ENCODE measurements at places on chromosomes 3 and 15.

- no peak for DNase-seq
Observed at GRCh38 chr3:132038198-132038825, 3.5 kb upstream of the CPNE4 start.

DNA sequence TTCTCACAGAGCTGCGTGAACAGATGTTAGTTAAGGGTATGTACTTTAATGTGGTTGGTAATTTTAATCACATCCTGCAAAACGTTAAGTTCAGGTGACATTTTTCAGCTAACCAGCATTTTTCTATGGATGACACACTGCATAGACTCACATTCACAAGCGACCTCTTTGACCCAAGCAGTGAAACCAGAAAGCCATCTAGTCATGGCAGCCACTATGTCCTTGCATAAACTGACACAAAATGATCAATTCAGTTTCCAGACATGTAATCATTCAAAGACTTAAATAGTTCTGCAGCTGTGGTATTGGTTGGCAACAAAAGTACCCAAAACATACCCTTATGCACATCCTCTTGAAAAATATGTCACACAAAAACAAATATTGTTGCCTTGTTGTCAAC lies 7.4 kb upstream of the CAPN7 start:
- DNase-seq, result no peak

DNA sequence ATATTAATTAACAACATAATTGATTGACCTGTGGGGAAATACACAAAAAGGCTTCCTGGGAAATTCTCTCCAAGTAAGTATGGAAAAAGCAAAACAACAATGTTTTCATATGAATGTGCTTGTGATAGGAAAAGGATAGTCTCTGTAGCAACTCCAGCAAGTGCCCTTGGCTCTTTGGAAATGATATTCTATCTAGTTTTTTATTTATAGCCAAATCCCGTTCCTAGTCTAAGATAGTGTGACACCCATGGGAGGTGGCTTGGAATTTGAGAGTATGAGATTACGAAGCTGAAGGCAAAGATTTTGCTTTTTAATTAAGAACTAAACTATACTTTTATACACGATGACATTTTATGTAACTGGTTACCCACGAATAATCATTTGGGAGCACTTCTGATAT lies 119.9 kb downstream of the PDZRN3 start:
- no peak for DNase-seq

GRCh38 chr3:123392871-123393620 lies 55.8 kb downstream of the ADCY5 start:
- no peak for DNase-seq

GRCh38 chr3:193704431-193704830 lies 111.4 kb downstream of the OPA1 start:
- no peak for DNase-seq

DNA sequence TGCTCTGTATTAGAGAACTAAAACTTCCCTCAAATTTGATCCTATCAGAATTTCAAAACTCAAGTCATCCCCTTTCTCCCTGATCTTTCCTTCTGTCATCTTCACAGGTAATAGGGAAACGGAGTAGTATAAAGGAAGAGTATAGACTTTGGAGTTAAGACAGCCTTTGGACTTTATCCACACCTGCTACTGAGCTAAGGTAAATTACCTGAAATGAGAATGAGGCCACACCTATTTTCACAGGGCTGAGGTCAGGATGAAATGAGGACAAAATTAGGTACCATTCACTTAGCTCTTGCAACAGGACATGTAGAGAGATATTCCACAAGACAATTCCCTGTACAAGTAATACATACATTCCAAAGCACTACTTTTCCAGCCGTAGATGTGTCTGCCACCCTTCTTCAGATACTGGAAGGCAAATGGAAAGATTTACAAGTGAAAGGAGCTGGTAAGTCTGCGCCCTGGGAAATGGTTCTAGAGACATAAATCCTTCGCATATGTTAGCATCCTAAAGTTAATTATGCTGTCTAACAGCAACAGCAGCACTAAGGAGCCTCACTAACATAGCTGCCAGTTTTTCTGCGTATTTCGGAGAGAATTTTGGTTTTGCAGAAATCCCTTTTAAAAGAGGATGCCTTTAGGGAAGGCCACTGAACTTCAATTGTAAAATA lies 461.8 kb downstream of the SHQ1 start:
- no peak for DNase-seq

DNA sequence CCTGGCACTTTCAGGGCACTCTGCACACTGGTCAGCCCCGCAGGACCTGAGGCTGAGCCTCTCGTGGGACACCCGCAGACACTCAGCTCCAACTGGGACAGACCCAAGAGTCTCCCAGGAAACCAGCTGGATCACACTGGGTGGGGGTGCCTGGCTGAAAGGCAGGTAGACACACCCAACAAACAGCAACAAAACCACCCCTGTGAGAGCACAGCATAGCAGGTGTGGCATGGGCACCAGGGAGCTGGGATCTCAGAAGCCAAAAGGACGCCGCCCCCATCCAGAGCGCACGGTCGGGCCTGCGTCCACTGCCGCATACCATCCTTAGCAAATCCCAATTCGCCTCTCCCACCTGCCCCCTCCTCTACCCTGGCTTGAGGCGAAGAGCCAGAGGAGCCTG lies 154.2 kb upstream of the LINGO1 start:
- DNase-seq, result no peak

DNA sequence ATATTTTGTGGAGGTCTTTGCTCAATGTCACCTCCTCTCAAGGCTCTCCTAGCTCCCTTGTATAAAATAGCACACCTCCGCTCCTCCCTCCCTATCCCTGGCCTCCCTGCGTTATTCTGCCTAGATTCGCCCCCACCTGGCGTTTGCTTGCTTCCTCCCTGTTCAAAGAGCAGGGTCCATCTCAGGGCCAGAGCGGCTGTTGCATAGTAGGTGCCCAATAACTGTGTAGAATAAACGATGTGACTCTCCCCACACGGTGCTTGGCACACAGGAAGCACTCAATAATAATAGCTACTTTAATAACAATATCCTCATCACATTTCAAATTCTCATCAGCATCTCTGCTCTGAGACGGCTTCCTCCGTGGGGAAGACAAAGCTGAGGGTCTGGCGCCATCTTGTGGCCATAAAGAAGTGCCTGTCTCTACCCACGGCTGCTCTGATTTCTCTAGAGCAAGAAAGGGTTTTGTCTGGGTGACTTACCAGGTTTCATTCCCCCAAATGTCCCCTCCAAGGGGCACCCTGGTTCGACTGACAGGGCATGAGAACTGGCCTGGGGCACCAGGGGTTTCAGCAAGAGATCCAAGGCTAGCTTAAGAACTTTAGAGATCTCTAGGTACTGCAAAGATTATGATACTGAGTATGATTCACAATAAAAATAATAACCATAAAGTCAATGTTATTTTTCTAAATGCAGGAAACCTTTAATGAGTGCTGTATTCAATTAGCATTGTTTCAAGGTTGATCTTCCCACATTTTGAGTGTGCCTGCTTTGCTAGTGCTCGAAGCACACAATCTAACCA lies 16.1 kb downstream of the CD276 start:
- DNase-seq, result peak; percentile 79

GRCh38 chr15:94845390-94845716 lies 614.0 kb downstream of the MCTP2 start:
- no peak for DNase-seq

- DNase-seq, result no peak
Observed at GRCh38 chr15:64772488-64772887, 2.9 kb downstream of the RBPMS2 start.

GRCh38 chr3:141894524-141895176 lies 18.2 kb downstream of the ATP1B3 start:
- no peak for DNase-seq

DNA sequence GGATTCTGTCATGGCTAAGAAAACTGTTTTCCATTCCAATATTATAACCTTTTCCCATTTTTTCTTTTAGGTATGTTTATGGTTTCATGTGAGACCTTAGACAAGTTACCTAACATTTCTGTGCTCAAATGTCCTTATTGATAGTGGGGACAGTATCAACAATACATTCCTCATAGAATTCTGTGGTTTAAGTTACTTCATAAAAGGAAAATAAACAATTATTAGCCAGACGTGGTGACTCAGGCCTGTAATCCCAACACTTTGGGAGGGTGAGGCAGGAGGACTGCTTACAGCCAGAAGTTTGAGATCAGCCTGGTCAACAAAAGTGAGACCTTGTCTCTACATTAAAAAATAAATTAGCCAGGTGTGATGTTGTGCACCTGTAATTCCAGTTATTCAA lies 436.8 kb upstream of the CNTN4 start:
- DNase-seq, result no peak

GRCh38 chr3:190252080-190252479 lies 70.2 kb downstream of the CLDN1 start:
- DNase-seq, result no peak

DNA sequence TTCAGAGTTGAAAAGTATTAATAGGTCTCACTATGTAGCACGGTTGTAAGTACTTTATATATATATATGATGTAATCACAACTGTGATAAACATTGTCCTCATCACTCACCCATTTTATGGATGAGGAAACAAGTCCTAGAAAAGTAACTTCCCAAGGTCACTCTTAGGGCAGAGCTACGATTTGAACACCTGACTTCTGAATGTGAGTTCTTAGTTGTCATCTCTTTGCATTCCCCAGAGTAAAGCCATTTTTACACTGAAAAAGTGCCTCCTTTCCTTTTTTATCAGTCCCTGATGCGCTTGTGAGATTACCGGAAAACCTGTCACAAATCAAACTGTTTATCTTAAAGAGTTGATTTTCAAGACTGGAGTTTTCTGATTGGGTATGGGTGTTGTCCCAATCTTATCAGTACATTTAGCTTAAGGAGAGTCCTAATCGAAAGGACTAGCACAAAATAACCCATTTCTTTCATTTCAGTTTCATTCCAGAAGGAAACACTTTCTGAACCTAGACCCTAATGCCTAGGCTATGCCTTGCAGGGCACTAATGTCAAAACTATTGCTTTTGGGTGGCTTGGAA lies 2.3 kb upstream of the EDEM1 start:
- no peak for DNase-seq

DNA sequence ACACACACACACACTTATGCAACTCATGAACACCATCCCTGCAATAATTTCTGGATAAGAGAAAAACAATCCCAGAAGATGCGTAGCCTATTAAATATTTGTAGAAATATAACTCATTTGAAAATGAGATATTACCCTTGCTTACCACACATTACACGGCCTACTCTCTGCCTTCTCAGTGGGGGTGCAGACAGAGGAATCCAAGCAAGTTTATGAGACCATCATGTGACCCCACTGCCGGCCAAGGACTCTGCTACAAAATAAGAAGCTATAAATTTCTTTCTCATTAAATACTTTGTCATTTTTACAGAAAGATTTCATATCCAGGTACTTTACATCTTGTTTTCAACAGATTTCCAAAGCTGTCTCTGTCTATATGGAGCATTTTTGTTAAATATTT lies 286.3 kb downstream of the ZNF385D start:
- DNase-seq, result no peak

- no peak for DNase-seq
Observed at GRCh38 chr3:112005091-112005672, 6.5 kb downstream of the TAGLN3 start.

GRCh38 chr15:28109626-28110455 lies 10.7 kb upstream of the OCA2 start:
- DNase-seq, result no peak

DNA sequence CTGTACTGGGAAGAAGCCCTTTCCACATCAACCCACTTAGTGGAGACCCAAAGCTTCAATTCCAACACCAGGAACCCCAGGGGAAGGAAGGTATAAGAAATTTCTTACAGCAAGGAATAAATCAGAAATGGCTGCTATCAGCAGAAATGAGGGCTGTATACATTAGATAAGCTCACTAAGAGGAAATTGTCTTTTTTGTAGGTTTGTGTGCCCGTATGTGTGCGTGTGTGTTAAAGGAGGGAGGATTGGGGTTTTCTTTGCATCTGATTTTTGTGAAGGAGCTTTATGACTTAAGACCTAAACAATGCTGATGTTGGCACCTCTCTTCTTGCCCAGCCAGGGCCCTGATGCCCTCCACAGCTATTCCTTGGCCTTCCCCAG lies 18.6 kb downstream of the ARRDC4 start:
- DNase-seq, result no peak

DNA sequence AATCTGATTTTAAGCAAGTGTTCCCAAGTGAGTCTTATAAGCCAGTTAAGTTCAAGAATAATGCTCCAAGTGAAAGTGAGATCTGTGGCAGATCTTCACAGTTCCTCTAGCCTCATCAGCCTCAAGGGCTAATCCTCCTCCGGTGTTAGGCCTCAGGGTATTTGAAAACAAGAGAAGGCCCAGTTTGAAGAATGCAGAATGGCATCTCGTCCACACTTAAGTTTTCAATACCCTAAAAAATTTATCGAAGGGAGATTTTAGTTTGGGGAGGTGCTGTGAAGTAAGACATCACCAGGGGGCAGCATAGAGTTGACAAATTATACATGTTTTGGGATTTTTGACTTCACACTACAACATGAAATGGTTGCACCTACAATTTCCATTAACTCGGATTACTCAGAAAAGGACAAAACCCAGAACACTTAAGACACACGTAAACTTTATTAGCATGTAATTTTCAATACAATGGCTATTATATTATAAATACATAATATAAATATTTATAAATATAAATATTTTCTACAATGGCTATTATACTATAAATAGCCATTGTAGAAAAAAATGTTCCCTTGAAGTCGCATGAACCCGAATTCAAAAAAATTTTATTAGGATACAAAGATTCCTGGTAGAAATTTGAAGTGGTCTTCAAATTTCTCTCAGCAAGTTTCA lies 2.3 kb upstream of the TMEM266 start:
- peak; percentile 51 for DNase-seq

GRCh38 chr3:112770951-112771350 lies 75.7 kb downstream of the CD200R1L start:
- no peak for DNase-seq

DNA sequence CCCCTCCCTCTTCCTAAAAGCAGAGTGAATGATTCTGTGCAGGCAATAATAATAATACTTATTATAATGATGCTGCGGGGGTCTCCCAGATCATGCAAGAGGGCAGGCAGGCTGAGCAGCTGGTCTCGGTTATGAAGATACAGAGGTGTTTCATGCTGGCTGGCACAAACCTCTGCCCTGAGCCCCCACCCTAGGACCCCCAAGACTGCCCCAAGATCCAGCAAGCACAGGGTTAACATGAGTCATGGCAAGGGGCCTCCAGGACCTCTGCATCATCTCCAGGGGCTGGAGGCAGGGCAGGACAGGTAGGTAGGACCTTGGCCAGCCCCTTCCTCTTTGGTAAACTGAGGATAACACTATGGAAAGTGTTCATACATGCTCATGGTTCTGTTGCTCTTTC lies 2.7 kb downstream of the MGLL start:
- no peak for DNase-seq

- DNase-seq, result no peak
Observed at GRCh38 chr3:158127250-158128219, 17.6 kb downstream of the RSRC1 start.

DNA sequence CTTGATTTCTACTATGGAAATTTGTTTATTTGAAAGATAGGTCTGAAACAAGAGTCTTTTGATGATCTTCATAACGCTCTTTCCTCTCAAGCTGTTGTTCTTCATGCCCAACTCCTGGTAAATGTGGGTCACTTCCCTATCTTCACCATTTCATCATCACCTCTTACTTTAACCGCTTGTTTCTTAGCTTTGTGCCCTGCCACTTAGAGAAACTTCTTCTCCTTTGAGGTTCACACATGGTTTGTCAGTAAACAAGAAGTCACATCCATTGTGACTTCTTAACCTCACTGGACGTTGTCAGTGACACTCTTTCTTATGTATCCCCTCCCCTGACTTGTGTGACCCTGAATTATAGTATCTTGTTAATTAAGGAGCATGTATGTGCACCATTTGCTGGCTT lies 16.9 kb upstream of the P2RY13 start:
- DNase-seq, result no peak

- DNase-seq, result no peak
Observed at GRCh38 chr3:140051019-140051957, 116.3 kb downstream of the CLSTN2 start.

- DNase-seq, result no peak
Observed at GRCh38 chr3:72891053-72891855, 3.4 kb downstream of the GXYLT2 start.
